Skeletal muscle cell (primary cell): ENCODE measurements at places on chromosomes 6 and 20.
A peak's percentile ranks its signal among the peaks of the same experiment; 100 is the strongest.

- no peak for DNase-seq
Observed at GRCh38 chr6:111593512-111593816, 12.2 kb downstream of the TRAF3IP2 start.

DNA sequence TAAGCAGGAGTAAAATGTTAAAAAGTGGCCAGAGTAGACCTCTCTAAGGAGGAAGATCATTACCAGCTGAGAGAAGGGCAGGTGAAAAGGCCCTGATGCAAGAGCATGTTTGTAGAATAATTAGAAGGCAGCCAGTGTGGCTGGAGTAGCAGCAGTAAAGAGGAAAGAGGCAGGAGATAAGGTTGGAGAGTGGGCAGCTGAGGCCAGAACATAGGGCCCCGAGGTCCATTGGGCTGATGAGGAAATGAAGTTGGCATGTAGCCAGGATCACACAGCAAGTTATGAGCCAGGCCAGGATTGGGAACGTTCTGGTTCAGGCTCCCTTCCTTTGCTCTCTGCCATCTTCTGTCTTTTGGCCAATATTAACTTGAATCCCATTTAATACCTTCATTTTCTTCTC is 51.6 kb downstream of the RALY start:
- DNase-seq, result no peak

GRCh38 chr20:35436177-35436573 is 1.9 kb downstream of the GDF5 start:
- no peak for DNase-seq

DNA sequence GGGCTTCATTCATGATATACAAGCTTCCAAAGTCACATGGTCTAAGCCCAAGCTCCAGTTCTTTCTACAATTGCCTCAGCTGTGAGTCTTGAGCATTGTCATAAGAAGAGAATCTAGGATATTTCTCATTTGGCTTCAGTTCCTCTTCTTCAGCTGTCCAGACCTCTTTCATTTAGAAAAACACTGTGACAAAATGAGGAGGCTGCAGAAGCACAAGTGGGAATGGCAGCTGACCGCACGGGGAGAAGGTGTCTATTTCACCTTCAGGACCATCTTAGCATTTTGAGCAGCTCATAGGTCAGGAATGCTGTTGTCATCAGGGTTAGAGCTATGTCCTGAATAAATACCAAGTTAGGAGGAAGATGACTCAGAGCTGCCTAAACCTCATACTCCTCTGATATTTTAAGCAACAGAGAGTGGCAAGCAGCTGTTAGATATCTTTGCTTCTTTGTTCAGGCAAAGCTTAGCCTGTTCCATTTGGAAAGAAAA is 390.1 kb upstream of the CITED2 start:
- peak; percentile 99 for DNase-seq

DNA sequence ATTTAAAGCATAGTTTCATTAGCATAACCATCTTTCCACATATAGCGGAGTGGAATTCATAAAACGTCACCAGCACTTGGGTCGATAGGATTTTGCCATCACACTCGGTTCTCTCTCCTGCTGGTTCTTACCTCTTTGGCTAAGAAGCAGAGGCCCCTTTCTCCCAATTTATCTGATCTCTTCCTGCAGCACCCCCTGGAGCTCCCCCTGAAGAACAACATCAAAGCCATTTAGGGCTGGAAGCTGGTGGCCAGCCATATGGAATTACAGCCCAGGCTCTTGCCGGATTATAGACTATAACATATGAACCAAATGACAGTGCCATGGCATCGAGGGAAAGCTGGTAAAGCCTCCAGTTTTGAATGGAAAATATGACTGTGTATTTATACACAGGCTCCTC is 6.4 kb upstream of the KIF6 start:
- no peak for DNase-seq

DNA sequence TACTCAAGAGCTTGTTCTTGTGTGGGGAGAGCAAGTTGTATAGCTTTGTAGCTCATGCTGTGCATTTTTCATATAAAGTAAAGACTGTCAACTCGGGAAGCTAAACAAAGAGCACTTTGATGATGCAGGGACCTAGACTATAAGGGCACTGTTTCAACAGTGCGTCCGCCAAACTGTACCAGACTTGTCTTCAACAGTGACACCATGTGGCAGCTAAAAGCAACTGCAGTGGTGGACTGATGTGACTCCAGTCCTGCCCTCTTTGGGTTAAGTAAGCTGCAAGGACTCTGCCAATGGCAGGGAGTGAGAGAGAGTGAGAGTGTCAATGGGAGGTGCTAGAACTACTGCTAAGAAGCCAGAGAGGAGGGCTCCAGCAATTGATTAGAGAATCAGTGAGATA is 48.1 kb upstream of the MC3R start:
- no peak for DNase-seq

GRCh38 chr20:2771631-2772080 is 28.8 kb downstream of the CPXM1 start:
- no peak for DNase-seq

DNA sequence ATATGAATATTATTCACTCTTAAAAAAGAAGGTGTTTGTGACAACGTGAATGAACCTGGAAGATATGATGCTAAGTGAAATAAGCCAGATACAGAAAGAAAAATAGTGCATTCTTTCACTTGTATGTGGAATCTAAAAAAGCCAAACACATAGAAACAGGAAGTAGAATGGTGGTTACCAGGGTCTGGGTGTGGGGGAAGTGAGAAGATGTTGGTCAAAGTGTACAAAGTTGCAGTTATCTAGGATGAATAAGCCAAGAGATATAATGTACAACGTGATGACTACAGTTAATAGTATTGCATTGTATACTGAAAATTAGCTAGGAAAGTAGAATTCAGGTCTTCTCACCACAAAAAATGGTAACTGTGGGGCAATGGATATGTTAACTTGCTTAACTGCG is 151.1 kb upstream of the HCRTR2 start:
- no peak for DNase-seq

DNA sequence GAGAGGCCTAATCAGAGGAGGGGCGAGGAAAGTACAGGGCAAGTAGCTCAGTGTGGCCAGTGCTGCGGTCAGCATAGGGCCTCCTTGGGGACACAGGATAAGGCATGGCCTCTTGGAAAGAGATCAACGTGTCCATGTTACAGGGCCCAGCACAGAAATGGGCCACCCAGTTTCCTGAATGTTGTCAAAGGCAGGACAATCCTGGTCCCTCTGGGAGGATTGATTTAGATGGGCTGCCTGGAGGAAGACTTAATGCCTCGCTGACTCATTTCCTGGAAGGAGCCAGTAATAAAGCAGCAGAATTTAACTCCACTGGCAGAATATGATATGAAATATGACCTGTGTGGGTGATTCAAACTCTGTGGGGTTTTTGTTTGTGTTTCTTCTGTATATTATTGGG is 16.6 kb downstream of the DDO start:
- DNase-seq, result no peak

GRCh38 chr6:163634211-163635171 is 220.0 kb downstream of the QKI start:
- no peak for DNase-seq

DNA sequence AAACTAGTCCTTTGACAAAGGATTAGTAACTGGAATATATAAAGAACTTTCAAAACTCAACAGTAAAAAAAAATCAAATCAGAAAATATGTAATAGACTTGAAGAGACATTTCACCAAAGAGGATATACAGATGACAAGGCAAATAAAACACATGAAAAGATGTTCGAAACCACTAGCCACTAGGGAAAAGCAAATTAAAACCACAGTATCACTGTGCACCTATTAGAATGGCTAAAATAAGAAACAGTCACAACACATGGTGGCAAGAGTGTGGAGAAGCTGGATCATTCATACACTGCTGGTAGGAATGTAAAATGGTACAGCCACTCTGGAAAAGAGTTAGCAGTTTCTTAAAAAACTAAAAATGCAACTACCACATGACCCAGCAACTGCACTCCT is 14.9 kb downstream of the ZBTB2 start:
- DNase-seq, result no peak

GRCh38 chr20:41433203-41433602 is 66.6 kb upstream of the EMILIN3 start:
- DNase-seq, result no peak

DNA sequence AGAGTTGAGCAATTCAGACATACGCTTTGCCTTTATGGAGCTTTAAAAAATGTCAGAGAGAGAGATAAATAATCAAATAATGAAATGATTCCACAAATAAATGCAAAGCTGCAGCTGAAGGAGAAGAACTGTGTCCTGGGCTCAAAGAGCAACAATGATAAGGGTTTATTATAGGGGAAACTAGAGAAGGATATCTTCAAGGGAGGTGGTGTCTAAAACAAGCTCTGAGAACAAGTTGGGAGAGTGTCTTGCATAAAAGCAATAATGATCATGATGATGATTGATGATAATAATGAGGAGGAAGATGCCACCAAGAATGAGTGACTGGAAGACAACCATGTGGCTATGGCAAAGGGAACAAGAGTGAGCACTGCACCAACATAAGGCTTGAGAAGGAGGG is 164.3 kb downstream of the KIF16B start:
- DNase-seq, result no peak

DNA sequence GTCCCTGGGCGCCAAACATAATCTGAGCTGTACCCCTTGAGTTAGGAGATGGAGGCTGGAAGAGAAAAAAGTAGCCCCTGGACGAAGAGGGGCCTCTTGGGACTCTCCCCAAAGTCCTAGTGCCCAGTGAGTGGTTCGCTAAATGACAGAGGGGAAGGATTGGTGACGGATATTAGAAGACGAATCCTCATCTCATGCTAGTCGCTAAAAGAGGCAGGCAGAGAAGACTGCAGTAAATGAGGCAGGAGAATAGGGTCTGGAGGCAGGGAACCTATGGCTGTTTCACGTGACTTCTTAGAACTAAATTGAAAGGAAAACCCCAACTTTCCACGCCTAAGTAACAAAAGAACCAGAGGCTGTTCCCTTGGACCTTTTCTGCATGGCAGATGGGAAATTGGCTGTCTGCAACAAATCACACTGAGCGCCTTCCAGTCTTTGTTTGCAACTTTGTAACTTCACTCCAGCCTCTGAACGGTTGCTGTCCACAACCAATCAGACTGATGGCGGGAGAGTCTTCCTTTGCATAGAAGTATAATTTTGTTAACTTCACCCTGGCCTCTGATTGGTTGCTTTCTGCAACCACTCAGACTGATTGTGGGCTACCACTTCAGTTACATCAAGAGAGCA is 731 bp upstream of the RBL1 start:
- DNase-seq, result no peak

- no peak for DNase-seq
Observed at GRCh38 chr6:159422041-159422984, 253.1 kb downstream of the FNDC1 start.

GRCh38 chr20:2521369-2522305 is 12.9 kb upstream of the ZNF343 start:
- no peak for DNase-seq

GRCh38 chr6:31792761-31793171 is 2.8 kb downstream of the VARS1 start:
- no peak for DNase-seq

- no peak for DNase-seq
Observed at GRCh38 chr20:31859998-31860380, 10.3 kb downstream of the DUSP15 start.

DNA sequence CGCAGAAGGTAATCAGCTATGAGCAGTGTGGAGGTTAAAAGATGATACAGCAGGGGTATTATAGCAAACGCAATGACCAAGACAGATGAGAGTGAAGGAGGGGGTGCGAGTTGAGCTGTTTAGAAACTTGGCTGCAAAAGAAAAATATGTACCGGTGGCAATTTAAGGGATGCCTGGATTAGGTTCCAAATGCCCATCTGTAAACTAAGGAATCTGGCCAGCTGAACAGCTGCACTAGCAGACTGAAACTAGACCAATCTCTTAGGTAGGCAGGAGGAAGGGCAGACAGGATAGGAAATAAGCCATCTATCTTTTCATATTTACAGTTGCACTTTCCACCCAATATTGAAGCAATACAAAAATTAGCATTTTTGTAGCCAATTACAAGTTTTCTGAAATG is 407.6 kb downstream of the HTR1B start:
- DNase-seq, result no peak

GRCh38 chr6:134176264-134176975 is 124.0 kb upstream of the SLC2A12 start:
- DNase-seq, result no peak

DNA sequence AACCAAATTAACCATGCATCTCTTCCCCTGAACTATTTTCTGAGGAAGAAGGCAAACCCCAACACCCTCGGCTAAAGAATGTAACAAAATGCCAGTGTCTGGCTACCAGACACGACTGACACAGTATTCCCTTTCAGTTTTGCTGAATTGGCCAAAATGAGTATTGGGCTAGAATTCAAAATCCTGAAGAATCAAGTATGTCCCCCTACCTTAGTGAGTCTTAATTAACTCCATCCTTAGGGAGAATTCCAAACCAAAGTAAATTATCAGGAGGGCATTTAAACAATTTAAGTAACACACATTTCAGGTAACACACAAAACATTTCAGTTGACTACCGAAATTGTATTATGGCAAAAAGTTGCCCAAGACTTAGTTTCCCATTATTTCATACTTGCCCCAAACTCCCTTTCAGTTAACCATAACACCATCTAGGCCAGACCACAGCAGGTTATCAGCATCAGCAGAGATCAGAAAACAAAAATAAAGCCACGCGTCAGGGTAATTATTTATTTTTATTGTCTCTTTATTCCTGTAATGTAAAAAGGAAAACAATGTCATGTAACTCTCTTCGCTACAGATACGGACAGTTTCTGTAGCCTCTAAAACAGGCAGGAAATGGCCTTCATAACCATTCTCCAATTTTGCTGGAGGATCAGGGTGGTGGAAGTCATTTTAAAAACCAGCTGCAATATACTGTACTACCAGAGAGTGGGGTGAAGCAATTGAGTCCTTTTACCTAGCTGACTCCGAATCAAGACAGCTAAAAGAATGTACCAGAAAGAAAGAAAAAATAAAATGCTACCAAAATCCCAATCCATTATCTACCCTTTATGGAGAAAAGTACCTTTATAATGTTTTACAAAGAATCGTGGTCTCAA is 1.9 kb downstream of the SNX5 start:
- DNase-seq, result no peak

GRCh38 chr20:58046311-58046710 is 182.1 kb downstream of the ANKRD60 start:
- DNase-seq, result no peak

GRCh38 chr6:31497531-31498476 is at the start of gene MICB:
MICB (plus strand) TSS chr6:31498145; CDS start chr6:31498194, 49 bp downstream.
- DNase-seq, result peak; percentile 48

- DNase-seq, result no peak
Observed at GRCh38 chr6:324116-324728, 31.9 kb downstream of the DUSP22 start.

- DNase-seq, result no peak
Observed at GRCh38 chr20:50272724-50273446, 82.3 kb downstream of the CEBPB start.

GRCh38 chr20:34558320-34559218 is at the start of gene MAP1LC3A:
MAP1LC3A (plus strand) TSS chr20:34558718; CDS start chr20:34558869, 151 bp downstream.
- peak; percentile 91 for DNase-seq

DNA sequence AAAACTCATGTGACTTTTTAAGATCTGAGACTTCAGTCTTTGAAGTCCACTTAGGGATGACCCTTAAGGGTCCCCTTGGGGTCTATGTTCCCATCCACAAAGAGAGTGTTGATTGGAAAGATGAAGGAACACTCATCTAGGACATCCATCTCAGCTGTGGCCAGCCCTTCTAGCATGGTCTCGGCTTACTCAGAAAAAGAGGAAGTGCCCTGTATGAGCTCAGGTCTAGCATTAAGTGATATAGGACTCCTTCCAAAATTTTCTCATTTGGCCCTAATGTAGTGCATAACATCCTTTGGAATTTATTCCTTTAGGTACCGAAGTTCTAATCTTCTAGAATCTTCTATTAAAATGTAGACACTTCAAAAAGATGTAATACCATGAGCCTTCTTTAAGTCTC is 77.4 kb downstream of the NDUFAF5 start:
- DNase-seq, result no peak
